ENCODE measurements at places on chromosomes 5 and 9. TPM values are rescaled to one million over a fixed set of nuclear protein-coding genes. Genes with fewer than 3 reads are reported as not detected.

CAMLG gene
- 15.7 TPM for total RNA-seq

TSSK1B gene
- total RNA-seq = 0.48 TPM

ELP1 gene
- total RNA-seq = 14.1 TPM

PTGES gene
- 9.1 TPM for total RNA-seq

ARL14EPL gene
- total RNA-seq = not detected

DMXL1 gene
- 27.5 TPM for total RNA-seq

FOXD4L4 gene
- 0.52 TPM for total RNA-seq

CARD9 gene
- 0.80 TPM for total RNA-seq

OLFM1 gene
- total RNA-seq = 4.9 TPM

HAPLN1 gene
- total RNA-seq = not detected

ZNF189 gene
- total RNA-seq = 5.1 TPM

PCAT7 gene
- not detected for total RNA-seq

HMGXB3 gene
- 13.4 TPM for total RNA-seq

DNA sequence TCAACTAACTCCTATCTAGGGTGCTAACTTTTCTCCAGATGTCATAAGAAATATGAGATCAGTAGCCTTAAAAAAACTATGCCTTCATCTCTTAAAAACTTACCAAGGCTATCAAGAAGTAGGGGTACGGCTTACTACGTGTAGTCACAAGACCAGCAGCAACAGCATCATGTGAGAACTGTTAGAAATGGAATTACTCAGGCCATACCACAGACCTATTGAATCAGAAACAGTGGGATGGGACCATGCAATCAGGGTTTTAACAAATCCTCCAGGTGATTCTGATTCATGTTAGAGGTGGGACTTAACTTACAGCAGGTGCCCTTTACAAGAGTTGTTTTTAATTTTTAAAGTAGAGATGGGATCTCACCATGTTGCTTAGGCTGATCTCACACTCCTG is 4.6 kb downstream of the IFNE start:
- no peak for ATAC-seq

GRCh38 chr5:58940446-58940845 is 357.6 kb downstream of the RAB3C start:
- ATAC-seq = no peak

DNA sequence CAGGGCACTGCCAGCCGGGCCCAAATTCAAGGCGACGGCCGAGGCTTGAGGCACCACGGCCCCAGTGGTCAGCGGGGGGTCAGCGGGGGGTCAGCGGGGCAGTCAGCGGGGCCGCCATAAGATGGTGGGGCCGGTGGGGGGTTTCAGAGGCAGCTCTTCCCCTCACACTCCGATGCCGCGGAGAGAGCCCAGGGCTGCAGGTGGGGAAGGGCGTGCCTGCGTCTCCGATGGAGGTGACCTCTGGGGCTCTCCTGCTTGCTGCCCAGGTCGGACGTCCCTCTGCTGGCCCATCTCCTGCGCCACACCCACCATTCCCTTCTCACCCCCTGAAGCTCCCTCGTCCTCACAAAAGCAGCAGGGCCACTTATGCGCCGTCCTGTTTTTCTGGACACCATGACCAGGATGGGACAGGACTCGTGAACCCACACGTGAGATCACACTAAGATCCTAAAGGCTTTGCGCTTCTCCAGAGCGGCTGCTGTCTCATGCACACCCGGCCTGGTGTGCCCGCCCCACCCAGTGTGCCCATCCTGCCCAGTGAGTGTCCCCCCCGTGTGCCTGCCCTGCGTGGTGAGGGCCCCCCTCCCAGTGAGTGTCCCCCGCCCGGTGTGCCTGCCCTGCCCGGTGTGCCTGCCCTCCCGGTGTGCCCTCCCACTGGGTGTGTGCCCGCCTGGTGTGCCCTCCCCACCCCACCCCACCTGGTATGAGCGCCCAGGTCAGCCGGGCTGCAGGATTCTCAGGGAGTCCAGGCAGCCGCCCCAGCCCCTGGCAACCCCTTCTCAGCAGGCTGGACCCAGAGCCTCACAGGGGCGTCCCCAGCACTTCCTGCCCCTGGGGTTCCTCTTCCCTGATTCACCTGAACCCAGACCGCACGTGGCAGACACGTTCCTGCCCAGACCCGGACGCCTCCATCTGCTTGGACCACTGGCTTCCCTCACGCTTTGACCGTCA is 48.7 kb upstream of the NKD2 start:
- ATAC-seq = no peak

DNA sequence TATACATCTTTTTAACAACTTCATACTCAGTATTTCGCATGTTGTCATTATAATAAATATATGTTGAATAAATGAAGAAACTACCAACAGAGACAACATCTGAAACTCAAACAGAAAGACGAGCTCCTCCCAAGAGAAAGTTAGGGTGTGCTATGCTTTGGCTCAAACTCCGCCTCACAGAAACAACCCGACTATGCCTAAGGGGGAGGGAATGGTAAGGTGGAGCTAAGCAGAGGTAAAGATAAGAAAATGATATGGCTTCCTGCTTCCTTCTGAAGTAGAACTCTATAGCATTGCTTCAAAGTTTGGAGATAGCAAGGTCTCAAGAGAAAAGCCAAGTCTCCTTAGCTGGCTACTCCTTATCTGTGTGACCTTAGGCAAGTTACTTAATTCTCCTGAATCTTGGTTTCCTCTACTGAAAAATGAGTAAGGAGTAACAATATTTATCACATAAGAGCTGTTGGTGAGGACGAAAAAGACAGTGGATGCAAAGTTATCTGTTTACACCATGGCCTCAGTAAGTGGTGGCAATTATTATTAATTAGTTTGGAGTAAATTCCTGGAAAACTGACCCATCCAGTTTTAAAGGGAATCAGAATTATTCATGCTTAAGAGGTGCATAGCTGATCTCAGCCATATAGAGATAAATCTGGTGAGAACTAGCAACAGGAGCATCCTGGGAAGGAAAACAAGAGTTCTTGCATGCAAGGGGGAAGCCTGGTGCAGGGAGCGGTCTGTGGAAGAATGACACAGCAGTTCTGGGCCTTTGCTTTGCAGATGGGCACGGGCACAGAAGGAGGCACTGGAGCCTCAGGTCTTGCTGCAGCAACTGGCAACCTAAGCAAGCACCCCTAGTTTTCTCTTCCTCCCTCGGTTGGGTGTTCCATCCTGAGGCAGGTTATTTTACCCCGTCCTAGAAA is 73.3 kb downstream of the GLIS3 start:
- no peak for ATAC-seq

DNA sequence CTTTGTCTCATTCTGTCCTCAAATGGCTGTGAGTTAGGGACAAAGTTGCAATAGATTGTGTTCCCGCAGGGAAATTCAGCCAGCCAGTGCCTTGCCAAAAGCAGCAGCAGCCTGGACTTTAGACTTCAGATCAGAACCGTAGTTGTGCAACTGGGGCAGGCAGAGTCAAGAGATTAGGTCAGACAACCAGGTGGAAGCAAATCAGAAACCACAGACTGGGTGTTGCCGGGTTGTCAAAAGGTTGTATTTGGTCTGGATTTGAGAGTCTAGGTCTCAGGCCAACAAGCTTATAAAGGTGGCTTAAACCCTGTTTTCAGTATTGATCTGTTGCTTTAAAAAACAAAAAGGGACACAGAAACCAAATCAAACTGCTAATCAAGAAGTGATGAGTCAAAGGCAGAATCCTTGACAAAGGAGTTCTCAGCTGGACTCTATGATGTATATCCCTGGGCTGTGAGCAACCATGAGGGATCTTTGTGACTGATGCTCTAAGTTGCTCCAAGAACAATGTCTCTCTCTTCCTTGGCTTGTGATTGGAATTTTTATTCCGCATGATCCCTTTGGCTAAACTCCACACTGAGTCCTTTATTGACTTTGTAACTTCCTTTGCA is 20.9 kb downstream of the RFK start:
- ATAC-seq = peak; percentile 60

DNA sequence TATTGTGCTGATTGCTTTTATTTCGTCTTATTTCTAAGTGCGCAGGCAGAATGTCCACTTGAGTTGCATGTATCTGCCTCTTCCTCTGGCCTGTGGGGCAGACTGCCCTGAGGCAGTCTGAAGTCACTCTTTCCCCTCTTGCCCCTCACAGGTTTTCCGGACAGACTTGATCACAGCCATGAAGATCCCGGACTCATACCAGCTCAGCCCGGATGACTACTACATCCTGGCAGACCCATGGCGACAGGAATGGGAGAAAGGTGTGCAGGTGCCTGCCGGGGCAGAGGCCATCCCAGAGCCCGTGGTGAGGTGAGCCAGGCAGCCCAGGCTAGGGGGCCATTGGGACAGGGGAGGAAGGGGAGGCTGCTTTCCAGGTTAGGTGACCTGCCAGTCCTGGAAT is 26.4 kb downstream of the JADE2 start:
- ATAC-seq = no peak

DNA sequence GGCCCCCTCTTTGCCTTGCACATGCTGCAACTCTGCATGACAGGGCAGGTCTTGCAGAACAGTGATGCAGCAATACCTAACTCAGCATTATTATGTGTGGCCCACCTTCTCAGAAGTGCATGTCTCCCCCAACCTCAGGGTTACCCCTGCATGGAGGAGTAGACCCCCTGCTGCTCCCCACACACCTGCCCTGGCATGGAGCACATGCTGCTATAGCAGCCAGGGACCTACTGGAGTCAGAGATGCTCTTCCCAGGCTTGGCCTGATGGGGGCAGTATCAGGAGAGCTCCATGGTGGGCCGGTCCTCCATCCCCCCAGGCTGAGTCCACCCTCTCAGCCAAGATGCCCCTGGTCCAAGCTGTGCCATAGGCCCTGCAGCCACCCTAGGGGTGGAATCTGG is 13.2 kb upstream of the BOD1 start:
- no peak for ATAC-seq

GRCh38 chr9:123608104-123608503 is 252.1 kb downstream of the CRB2 start:
- no peak for ATAC-seq

GRCh38 chr9:94853887-94854286 is 127.4 kb downstream of the AOPEP start:
- no peak for ATAC-seq

- no peak for ATAC-seq
Measured at GRCh38 chr5:12616093-12616492, 711.8 kb upstream of the CTNND2 start.

- ATAC-seq = no peak
Measured at GRCh38 chr5:78888580-78889368, 96.3 kb downstream of the ARSB start.

DNA sequence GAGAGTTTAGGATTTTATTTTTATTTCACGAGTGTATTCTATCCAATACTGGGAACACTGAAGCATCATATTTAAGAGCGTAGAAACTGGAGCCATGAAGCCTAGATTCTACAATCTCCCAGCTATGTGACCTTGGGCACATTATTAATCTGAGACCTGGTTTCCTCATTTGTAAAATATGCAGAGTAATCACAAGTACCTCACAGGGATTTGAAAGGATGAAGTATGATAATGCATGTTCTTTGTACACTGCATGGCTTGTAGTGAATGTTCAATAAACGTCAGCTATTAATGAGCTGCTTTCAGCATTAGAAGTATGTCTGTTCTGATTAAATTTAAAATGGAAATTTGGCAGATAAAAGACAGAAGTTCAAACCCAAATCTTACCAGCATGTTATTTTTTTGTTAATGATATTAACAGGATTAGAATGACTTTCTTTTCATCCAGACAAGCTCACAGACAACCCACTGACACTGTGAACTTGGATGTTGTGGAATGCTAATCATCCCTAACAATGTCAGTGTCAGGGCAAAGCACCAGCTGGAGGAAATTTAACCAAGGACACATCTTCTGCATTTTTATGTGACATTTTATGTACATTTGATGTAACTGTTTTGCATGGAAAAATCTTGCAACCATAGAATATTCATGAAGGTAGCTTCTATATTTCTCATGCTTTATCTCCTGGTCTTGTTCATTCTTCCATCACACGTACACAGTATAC is 27.1 kb upstream of the CTXN3 start:
- ATAC-seq = no peak

DNA sequence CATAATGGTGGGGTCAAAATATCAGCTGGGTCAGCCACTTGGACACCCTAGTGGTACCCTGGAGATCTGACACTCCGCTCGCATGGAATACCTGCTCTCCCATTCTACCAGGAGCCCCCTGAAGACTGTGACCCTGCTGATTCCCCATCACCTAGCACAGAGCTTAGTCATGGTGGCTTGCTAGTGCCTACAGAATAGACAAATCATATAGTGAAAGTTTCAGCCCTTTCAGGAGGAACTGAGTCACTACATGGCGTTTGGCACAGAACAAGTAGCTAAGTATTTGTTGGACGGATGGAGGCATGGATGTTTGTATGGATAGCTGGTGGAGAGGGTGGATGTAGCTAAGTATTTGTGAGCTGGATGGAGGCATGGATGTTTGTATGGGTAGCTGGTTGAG is 65.3 kb downstream of the LMX1B start:
- ATAC-seq = no peak

- no peak for ATAC-seq
Measured at GRCh38 chr9:70123695-70124094, 80.0 kb downstream of the MAMDC2 start.

- ATAC-seq = no peak
Measured at GRCh38 chr9:592225-592624, 249.3 kb upstream of the DMRT1 start.

- peak; percentile 73 for ATAC-seq
Measured at GRCh38 chr5:59722874-59723273, 170.7 kb downstream of the PDE4D start.

- no peak for ATAC-seq
Measured at GRCh38 chr9:130830231-130830760, 4.8 kb upstream of the ABL1 start.

DNA sequence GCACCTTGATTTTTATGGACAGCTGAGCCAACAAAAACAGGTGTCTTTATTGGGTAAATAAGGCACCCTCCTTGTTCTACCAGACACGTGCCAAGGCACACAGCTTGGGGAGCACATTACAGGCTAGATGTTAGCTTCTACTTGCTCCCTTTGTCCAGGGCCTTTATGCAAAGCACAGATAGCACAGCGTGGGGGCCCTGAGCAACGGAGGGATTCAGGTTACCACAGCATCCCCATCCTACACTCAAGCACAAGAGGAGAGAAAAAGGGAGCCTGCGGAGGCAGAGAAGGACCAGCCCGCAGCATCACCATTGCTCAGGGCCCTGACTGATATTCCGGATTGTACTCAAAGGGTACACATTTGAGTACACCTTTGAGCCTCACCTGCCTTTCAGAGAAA is 181.7 kb upstream of the KIF2A start:
- ATAC-seq = no peak

- ATAC-seq = no peak
Measured at GRCh38 chr5:111535879-111536549, 23.7 kb upstream of the STARD4 start.

DNA sequence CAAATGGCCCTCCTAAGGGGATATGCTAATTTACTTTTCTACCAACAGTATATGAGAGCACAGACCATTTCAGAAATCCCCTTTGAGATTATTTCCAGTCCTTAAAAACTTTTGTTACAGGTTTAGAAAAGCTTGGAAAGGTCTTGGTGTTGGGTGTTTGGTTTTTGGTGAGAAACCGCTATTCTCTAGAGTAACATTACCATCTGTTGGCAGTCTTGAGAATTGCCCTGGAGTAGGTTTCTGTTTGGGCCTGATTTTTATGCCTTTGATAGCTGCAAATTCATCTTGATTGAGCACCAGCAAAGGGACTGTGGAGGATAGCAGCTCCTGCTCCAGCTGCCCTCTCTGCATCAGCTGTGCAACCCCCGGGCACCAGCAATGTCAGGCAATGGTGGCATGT is 8.0 kb downstream of the NUDT2 start:
- no peak for ATAC-seq

All from esophagus mucosa (tissue), 1 donor.